ENCODE measurements at places on chromosomes 13 and 19.

- DNase-seq, result no peak
Measured at GRCh38 chr13:37788346-37788745, 81.2 kb downstream of the TRPC4 start.

DNA sequence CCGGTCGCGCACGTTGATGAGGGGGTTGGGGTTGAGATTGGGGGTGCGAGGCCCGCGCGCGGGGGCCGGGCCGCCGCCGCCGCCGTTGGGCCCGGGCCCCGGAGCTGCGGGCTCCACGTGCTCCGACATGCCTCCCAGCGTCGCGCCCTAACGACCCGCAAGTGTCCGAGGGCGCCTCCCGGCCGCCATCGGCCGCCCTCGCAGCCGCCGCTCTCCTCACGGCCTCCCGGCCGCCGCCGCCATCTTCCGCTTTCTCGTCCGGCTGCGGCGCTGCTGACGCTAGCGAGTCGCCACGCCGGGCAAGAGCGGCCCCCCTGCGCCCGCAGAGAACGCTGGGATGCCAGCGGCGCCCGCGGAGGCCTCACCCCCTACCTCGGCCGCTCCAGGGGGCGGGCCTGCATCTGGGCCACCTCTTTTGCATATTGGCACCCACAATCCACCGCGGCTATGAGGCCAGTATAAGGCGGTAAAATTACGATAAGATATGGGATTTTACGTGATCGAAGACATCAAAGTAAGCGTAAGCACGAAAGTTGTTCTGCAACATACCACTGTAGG lies at the start of gene TMEM259:
Gene TMEM259 (minus strand): TSS at position 256 of the 558 bp plus-strand sequence. CDS start 127 bp downstream, at position 129.
- DNase-seq, result peak; percentile 94

DNA sequence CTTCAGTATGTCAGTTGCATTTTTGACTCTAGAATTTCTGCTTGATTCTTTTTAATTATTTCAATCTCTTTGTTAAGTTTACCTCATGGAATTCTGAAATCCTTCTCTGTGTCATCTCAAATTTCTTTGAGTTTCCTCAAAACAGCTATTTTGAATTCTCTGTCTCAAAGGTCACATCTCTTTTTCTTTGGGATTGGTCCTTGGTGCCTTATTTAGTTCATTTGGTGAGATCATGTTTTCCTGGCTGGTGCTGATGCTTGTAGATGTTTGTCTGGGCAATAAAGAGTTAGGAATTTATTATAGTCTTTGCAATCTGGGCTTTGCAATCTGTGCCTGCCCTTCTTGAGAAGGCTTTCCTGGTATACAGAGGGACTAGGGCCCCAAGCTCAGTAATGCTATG lies 18.5 kb upstream of the KBTBD7 start:
- no peak for DNase-seq

DNA sequence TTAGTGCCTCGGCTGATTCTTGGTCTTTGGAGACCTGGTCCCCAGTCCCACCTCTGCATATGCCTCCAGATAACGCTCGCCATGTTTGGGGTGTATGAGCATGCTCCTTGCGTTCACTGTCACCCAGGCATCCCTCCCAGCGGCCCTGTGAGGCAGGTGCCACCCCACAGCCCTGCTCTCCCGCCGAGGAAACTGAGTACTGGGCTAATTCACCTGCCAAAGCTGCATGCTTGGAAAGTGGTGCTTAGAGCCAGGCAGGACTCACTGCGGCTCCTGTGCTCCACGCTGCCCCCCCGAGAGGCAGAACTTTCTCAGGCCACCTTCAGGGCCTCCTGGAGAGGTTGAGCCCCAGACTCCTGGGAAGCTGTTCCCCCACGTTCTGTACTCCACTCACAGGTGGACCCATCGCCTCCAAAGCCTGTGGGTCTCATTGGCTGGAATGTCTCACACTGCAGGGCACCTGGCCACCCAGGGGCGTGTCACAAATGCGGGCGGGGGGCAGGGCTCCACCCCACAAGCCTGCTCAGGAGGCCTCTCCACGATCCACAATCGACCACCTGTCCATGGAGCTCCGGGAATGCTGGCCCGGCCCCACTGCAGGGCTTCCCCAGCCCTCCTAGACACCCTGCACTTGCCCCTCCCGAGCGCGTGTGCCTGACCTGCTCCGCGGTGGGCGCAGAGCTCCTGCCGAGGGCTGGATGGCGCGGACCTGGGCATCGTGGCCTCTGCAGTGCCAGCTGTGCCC lies 64.6 kb downstream of the ATP11A start:
- no peak for DNase-seq

GRCh38 chr13:26112843-26113242 lies 61.0 kb upstream of the SHISA2 start:
- DNase-seq, result no peak

DNA sequence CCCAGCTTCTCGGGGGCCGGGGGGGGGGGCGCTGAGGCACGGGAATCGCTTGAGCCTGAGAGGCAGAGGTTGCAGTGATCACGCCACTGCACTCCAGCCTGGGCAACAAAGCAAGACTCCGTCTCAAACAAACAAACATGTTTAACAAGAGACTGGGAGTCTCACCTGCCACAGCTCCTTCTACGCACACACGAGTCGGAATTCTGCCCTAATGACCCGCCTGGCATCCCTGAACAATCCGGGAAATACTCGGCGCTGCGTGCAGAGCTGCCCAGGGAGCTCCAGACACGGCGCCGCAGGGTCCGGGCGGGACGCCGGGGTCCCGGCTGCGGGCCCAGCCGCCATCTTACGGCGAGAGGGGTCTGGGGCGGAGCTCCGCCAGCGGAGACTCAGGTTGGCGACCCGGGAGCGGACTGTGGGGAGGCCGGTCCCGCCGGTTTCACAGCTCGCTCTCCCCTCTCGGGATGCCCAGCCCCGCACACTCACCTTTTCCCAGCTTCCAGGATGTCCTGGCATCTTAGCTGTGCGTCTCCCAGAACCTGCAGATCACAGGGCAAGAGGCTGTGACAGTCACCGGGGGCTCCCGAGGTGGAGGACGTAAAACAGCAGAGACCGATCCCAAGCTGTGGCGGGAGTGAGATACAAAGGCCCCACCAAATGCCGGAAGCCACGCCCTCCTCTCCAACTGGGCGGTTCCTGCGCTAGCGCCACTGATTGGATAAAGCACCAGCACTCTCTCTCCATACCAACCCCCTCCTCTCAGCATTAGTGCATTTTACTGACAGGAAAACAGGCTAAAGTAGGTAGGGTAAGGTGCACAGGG lies 23.6 kb upstream of the ZNF724 start:
- DNase-seq, result peak; percentile 92

GRCh38 chr19:16206637-16207036 lies 8.9 kb downstream of the AP1M1 start:
- no peak for DNase-seq

DNA sequence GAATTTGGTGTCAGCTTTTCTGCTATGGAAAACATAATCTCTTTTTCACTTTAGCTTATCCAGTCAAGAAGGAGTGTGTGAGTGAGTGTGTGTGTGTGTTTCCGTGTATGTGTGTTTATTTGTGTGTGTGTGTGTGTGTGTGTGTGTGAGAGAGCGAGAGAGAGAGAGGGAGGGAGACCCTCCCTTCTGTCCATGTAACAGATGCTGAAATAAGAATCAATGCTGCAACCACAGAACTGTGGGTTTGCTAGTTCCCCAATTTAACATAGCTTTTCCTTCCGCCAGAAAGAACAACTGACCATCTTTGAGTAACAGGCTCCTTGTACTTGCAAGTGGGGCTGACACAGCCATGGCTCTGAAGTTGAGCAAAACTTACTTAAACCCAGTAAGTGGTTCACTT lies 5.2 kb downstream of the LCP1 start:
- DNase-seq, result no peak

DNA sequence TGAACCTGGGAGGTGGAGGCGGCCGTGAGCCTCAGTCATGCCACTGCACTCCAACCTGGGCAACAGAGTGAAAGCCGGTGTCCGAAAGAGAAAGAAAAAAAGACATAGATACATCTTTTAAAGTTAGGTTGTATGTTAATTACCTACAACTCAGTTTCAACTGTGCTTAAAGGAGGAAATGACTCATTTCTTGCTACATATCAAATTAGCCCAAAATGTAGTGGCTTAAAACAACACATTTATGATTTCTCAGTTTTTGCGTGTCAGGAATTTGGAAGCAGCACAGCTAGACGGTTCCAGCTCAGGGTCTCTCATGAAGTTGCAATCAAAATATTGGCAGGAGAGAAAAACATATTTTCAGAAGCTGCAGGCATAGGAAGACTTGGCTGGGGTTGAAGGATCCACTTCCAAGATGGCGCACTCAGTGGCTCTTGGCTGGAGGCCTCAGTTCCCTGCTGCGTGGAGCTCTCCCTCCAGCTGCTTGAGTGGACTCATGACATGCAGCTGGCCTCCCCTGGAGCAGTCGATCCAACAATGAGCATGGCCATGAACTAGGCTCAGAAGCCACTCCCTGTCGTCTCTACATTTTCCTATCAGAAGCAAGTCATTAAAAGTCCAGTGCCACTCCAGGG lies 7.1 kb downstream of the LDLR start:
- DNase-seq, result no peak

All from stimulated activated CD8-positive, alpha-beta memory T cell treated with anti-CD3 and anti-CD28 coated beads, Interleukin-4, amount 100 ng/mL, for 24 hours (primary cell).